Activated CD4-positive, alpha-beta T cell treated with anti-CD3 and anti-CD28 coated beads for 24 hours (primary cell): ENCODE measurements at places on chromosomes 3 and 15.

- no peak for DNase-seq
These were observed 19.5 kb downstream of the TKT start for GRCh38 chr3:53236112-53236841.

DNA sequence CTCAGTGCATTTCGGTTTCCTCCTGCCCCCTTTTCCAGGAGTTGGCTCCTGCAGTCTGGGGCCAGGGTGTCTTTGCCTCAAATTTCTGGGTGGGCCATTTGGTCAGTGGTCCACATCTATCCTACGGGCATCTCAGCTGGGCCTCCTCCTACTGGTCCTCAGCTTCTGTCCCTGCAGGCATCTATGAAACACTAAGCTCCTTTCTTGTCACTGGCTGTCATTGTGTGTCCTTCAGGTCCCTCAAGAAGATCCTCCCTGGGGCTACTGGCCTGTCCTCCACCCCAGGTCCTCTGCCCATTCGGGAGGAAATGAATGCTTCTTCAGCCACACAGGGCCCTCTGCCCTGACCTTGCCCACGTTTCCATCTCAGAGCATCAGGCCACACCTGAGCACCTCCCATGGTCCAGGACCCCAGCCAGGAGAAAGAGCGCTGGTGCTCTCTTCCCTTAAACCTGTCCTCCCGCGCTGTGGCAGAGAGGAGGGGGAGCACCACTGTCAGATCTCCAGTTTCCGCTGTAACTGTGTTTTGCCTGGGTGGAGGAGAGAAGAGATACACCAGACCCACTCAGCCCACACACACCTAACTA lies 1.8 kb downstream of the PRR23E start:
- no peak for DNase-seq

GRCh38 chr15:77991029-77991406 lies 86.5 kb downstream of the TBC1D2B start:
- DNase-seq = no peak

GRCh38 chr3:31213869-31214486 lies 318.7 kb upstream of the STT3B start:
- no peak for DNase-seq

DNA sequence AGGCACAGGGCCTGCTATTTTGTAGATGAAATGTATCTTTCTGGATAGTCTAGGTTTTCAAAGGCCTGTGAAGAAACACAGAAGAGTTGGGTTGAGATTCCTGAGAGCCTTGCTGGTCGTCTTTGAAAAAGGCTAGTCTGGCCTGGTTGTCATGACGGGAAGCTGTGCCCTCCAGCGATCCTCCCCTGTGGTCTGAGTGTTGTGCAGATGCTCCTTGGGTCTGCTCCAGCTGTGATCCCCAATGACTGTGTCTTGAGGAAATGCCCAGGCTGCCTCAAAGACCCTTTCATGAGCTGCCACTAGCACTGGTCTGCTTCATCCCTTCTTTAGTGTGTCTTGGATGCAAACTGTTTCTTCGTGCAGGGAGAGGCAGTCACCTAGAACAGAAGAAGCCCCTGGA lies 111.0 kb upstream of the SYNPR start:
- DNase-seq = no peak

- no peak for DNase-seq
These were observed 58.9 kb downstream of the MYO1E start for GRCh38 chr15:59313641-59314332.

DNA sequence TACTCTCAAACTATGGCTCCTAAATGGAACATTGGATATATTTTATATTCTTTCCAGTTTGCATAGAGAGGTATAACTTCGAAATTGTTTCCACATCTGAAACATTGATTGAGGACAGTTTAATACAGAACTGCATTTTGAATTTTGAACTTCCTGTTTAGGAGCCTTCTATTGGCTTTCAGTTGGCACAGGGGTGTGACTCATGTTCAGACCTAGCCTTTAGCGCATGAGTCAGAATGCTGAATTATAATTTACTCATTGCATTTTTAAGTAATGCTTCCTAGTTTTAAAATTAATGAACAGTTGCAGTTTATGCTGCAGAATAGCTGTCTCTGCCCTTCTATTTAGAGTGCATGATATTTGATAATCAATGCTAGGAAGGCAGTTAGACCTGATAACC lies 751.7 kb downstream of the CADM2 start:
- DNase-seq = no peak

DNA sequence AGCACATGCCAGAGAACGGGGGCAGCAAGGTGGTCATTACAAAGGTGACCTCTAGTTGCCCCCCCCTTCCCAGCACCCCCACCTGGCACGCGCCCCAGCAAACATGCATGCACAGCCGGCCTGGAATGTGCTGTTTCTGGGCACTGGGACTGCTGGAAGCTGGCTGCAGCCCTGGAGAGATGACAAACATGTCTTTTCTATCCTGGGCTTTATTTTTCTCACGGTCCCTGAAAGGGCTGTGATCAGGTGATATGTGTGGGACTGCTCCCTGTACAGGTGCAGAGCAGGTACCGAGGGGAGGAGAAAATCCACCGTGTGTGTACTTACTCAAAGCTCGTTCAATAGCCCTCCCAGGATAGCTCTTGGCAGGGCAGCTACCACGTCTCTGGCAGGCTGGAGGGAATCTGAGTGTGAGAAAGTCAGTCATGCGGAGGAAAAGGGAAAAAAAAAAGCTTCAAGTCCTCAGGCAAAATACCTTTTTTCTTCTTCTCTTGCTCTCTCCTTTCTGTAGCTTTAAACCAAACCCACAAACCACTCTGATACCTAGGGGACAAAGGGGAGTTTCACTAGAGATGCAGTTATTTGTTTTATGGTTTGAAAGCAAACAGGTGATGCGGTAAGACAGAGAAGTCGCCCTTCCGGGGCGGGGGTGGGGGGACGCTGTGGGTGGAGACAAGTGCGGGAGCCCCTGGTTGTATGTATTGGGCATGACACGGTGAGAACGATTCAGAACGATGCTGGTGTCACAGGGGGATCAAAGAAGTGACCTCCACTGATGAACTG lies 5.0 kb upstream of the HES1 start:
- no peak for DNase-seq
